CD4-positive, alpha-beta memory T cell (primary cell): ENCODE measurements at places on chromosomes 11 and 22. TPM values are rescaled to one million over a fixed set of nuclear protein-coding genes. Genes with fewer than 3 reads are reported as not detected.

GRCh38 chr22:35619336-35620094 lies 2.4 kb upstream of the MB start:
- DNase-seq, result no peak
- H3K4me1 ChIP-seq, result peaks cover 9% of the 10 kb centered on the region
- H3K36me3 ChIP-seq, result no peaks in the 10 kb centered on the region
- H3K4me3 ChIP-seq, result no peak overlapping the region
- no peaks in the 10 kb centered on the region for H3K27me3 ChIP-seq

DNA sequence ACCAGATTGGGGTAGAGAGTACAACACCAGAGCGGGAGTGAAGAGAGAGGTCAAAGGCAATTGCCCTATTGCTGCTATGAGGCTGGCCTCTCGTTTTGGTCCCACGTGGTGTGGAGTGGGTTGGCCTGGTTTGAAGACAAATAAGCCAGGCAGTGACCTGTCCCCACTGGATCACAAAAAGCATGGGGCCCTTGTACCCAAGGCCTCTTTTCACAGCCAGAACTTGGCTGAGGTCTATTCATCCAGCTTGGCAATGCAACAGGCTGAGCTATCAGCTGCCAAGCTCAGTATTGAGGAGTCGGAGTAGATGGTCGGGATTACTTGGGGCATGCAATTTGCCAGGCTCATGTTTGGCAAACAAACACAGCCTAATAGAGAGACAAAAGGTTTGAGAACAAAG lies 19.2 kb upstream of the GALNT18 start:
- no peak for DNase-seq
- H3K27ac ChIP-seq, result no peak overlapping the region
- no peak overlapping the region for H3K4me3 ChIP-seq
- no peaks in the 10 kb centered on the region for H3K36me3 ChIP-seq
- H3K27me3 ChIP-seq, result no peaks in the 10 kb centered on the region
- no peaks in the 10 kb centered on the region for H3K4me1 ChIP-seq

The SLC22A8 gene
- not detected for total RNA-seq

DNA sequence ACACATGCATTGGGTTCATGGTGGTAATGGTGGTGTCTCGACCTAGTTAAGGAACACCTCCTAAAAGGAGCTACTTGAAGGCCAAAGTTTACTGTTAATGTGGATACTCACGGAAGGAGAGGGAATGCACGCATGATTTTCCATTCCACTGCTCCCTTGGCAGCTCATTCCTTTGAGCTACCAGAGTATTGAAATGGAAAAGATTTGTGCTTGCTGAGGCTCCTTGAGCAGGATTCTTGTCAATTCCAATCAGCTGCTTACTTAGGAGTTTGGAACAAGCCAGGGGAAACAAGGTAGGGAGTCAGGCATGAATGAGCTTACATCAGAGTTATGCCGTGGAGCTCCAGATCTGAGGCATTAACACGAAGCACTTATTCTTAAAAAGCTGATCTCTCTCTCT lies 108.8 kb downstream of the GRIA4 start:
- no peaks in the 10 kb centered on the region for H3K4me1 ChIP-seq
- H3K36me3 ChIP-seq, result no peaks in the 10 kb centered on the region
- no peak for DNase-seq
- H3K27ac ChIP-seq, result no peak overlapping the region
- H3K27me3 ChIP-seq, result no peaks in the 10 kb centered on the region

DNA sequence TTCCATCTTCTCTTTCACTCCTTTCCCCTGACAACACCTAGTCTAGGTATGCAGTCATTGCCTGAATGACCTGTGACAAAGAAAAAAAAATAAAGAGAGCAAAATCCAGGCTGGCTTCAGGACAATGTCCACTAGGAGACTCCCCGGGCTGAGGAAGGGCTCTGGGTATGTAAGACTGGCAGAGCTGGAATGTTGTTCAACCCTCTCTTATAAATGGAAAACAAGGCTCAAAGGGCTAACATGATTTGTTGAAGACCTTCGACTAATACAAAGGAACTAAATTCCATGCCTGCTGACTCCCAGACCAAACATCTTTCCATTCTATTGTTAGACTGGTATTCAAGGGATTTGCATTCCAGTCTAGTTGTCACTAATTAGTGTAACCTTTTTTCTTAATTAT lies 122.2 kb downstream of the ARL14EP start:
- no peaks in the 10 kb centered on the region for H3K4me1 ChIP-seq
- DNase-seq, result no peak
- H3K27me3 ChIP-seq, result no peaks in the 10 kb centered on the region
- H3K27ac ChIP-seq, result no peak overlapping the region
- no peak overlapping the region for H3K4me3 ChIP-seq

The APOBEC3H gene
- 8.5 TPM for total RNA-seq

- DNase-seq, result peak; percentile 64
- H3K4me3 ChIP-seq, result no peak overlapping the region
- no peak overlapping the region for H3K27ac ChIP-seq
These were observed 19.2 kb downstream of the XRRA1 start for GRCh38 chr11:74929431-74930363.

DNA sequence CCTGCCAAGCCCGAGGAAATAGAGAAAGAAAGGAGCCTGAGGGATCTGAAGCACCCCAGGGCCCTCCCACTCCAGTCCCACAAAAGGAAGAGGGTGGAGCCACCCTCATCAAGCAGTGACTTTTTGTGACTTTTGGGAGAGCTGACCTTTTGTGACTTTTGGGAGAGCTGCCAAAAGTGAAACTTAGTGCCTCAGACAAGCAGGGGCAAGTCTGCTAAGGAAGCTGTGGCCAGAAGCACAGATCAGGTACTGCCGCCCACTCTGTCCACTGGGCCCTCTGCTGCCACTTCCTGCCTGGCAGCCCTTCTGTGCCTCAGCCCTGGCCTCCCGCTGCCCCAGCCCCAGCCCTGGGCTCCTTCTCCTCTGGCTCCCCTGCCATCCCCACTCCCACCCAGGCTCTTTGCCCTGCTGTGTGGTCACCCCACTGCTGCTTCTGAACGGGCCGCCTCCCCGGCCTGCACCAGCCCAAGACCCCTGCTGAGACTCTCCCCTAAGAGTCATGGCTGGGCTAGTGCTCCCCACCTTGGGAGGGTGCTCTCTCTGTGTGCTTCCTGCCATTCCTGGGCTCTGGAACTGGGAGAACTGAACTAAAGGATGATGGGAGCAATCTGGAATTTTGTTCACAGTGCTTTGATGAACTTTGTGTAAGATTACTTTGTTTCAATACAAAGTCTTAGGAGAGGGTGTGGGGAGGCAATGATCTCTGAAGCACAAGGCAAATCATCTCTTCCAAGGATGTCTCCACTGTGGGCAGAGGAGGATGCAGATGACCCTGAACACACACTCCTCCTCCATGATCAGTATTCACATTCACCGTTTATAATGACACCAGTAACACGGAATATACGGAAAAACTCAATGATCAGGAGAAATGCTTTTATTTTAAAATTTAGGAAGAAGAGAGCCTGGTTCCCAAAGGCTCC lies at the start of gene APOBEC3H:
Gene APOBEC3H (plus strand): TSS at position 147 of the 923 bp plus-strand sequence. CDS start 3,035 bp downstream, outside the sequence.
- H3K27me3 ChIP-seq, result no peaks in the 10 kb centered on the region
- no peak within 1 kb of the TSS for H3K4me3 ChIP-seq
- peak; percentile 33 for DNase-seq
- H3K36me3 ChIP-seq, result no peaks in the 10 kb centered on the region
- peaks cover 83% of the 10 kb centered on the region for H3K4me1 ChIP-seq
- H3K27ac ChIP-seq, result peak within 1 kb of the TSS; percentile 86

DNA sequence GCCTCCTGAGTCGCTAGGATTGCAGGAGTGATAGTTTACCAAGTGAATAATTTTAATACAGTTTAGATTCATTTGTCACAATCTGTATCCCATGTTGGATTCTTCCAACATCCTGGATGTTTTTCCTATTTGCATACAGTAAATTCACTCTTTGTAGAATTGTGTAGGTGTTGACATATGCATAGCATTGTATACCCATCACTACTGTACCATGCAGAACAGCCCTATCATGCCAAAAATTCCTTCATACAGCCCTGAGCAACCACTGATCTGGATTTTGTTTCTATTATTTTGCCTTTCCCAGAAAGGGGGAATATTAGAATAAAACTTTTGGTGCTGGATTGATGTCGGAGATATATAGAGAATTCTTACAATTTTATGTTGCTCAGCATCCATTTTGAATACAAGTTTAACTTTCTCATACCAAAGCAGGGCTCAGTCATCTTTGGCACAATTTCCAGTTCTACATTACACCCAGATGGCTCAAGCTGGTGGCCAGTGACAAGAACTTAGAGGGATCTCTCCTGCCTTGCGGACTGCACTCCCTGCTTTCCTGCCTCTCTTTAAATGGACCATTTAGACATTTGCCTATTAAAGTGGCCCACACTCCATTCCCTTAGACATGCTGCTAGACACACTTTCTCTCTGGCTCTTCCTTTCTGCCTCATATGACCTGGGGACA lies 45.4 kb upstream of the CFAP300 start:
- H3K4me3 ChIP-seq, result no peak overlapping the region
- H3K27ac ChIP-seq, result no peak overlapping the region
- no peaks in the 10 kb centered on the region for H3K27me3 ChIP-seq
- H3K4me1 ChIP-seq, result no peaks in the 10 kb centered on the region
- no peak for DNase-seq
- H3K36me3 ChIP-seq, result no peaks in the 10 kb centered on the region

The TRIM66 gene
- total RNA-seq, result 25.0 TPM

- no peaks in the 10 kb centered on the region for H3K36me3 ChIP-seq
- no peak overlapping the region for H3K27ac ChIP-seq
- no peak for DNase-seq
- H3K4me3 ChIP-seq, result no peak overlapping the region
These were observed 32.0 kb upstream of the CCDC134 start for GRCh38 chr22:41768430-41768829.

GRCh38 chr22:21823740-21824444 lies 43.6 kb downstream of the MAPK1 start:
- no peak overlapping the region for H3K27ac ChIP-seq
- H3K4me3 ChIP-seq, result no peak overlapping the region
- no peaks in the 10 kb centered on the region for H3K36me3 ChIP-seq
- H3K27me3 ChIP-seq, result no peaks in the 10 kb centered on the region
- peaks cover 72% of the 10 kb centered on the region for H3K4me1 ChIP-seq

The FAM181B gene
- total RNA-seq, result 0.11 TPM

DNA sequence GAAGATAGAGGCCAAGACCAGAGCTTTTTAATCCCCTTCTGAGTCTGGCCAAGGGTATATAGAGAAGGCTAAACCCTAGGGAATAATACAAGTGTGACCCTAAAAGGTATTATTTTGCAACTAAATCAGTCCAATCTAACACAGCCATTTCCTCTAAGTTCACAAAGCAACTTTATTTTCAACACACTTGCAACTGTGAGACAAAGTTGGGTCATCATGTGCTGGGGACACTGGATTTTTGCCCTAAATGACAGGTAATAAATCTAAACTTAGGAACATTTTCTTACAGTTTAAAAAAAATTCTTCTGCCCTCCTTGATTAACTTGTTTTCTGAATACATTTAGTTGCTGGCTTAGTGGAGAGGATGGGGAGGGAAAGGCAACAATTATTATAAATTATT lies 78.3 kb downstream of the DDIAS start:
- no peaks in the 10 kb centered on the region for H3K36me3 ChIP-seq
- no peak overlapping the region for H3K27ac ChIP-seq
- H3K4me1 ChIP-seq, result no peaks in the 10 kb centered on the region
- DNase-seq, result no peak
- H3K4me3 ChIP-seq, result no peak overlapping the region
